ENCODE measurements at places on chromosomes 2 and 18.

GRCh38 chr18:12088096-12088495 is 5.5 kb upstream of the ANKRD62 start:
- no peak for DNase-seq

GRCh38 chr2:25328152-25329085 is 13.3 kb downstream of the DNMT3A start:
- DNase-seq: no peak

GRCh38 chr18:22504251-22505030 is 86.7 kb upstream of the CTAGE1 start:
- DNase-seq: no peak

GRCh38 chr2:217756375-217757107 is 246.3 kb downstream of the TNS1 start:
- DNase-seq: peak; percentile 53

GRCh38 chr18:68520406-68521075 is 194.4 kb downstream of the TMX3 start:
- DNase-seq: no peak

GRCh38 chr2:8612734-8613179 is 69.1 kb upstream of the ID2 start:
- DNase-seq: no peak

GRCh38 chr2:239110595-239111048 is 262.7 kb downstream of the TWIST2 start:
- no peak for DNase-seq

GRCh38 chr2:230335461-230335863 is 8.5 kb downstream of the SP140L start:
- no peak for DNase-seq

DNA sequence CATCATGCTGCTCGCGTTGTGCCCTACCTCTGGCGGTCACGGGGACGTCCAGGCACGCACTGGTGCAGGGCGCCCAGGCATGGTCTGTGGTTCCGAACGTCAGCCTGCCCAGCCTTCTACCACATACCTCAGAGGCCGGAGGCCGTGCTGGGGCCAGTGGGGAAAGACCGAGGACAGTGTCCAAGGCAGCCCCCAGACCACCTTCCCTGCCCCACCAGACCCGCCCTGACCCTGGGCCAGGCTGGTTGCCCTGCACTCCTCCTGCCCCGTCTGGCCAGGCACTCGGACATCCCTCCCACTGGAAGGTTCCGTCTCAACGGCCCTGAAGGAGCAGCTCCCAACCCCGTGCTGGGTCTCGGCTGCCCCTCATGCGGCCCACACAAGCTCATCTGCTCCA is 32.8 kb downstream of the SLC66A2 start:
- DNase-seq: no peak

- no peak for DNase-seq
These were observed 45.2 kb upstream of the SULT1C3 start for GRCh38 chr2:108194409-108195132.

- DNase-seq: peak; percentile 28
These were observed 9.3 kb upstream of the THADA start for GRCh38 chr2:43605079-43605655.

GRCh38 chr2:121476684-121477083 is 54.0 kb upstream of the RNU4ATAC start:
- no peak for DNase-seq

DNA sequence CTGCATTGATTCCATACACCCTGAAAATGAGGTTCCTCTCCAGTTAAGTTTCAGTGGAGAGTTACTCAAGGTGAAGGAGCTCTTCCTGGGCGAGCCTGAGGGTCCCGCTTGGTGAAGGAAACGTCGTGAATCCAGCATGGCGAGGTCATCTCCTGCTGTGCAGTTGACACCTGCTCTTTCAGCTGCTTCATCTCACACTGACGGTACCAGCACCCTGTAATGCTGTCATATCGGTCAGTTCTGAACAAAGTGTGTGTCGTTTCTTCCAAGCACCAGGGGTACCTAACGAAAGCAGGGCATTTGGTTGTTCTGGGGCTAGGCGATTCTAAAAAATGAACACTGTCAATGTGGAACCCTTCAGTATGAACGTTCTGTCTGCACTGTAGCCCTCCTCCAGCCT is 52.6 kb downstream of the ITGB1BP1 start:
- no peak for DNase-seq

- DNase-seq: no peak
These were observed 98.5 kb downstream of the ATAD2B start for GRCh38 chr2:23828256-23828980.

- DNase-seq: no peak
These were observed 14.4 kb downstream of the FBXO41 start for GRCh38 chr2:73269686-73270465.

- no peak for DNase-seq
These were observed 4.1 kb downstream of the XIRP2 start for GRCh38 chr2:166892397-166892796.

DNA sequence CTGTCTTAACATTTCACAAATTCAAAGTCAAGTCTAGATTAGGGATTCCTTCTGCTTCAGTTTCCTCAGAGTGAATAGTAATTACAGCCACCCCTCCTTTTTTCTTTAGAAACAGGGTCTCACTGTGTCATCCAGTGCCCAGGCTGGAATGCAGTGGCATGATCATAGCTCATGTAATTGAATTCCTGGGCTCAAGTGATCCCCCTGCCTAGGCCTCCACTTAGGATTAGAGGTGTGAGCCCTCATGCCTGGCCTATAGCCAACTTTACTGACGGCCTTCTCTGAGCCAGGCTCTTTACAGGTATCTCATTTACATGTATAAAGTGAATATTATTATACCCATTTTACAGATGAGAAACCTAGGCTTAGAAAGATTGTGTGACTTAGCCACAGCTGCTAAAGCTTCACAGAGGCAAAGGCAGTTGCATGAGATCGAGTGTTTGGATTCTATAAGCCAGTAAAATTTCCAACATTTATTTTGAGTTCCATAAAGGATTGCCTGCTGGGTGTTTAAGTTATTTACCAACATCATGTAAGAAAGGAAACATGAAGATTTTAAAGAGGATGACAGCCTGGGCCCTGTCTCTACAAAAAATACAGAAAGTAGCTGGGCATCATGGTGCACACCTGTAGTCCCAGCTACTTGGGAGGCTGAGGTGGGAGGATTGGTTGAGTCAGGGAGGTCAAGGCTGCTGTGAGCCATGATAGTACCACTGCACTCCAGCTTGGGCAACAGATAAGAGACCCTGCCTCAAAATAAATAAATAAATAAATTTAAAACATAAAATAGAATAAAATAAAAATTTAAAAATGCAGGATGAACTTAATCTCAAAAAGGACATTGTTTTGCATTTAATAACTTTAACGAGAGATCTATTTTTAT is 1.8 kb downstream of the ENOSF1 start:
- no peak for DNase-seq

DNA sequence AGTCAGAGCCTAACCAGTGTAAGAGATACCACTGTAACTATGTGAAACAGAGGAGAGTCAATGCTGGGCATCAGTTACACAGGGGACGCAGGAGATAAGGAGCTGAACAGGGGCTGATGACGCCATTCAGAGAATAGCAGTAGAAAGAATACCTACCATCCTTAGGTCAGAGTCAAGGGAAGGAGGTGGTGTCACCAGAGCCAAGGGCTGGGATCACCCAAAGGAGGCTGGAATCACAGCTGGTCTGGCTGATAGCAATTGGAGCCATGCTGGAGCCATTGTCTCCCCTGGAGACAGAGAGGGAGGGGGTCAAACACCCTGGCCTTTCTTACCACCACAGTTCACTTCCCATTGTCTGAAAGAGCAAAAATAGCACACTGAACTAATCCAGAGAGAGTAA is 37.3 kb upstream of the C18orf32 start:
- DNase-seq: no peak

DNA sequence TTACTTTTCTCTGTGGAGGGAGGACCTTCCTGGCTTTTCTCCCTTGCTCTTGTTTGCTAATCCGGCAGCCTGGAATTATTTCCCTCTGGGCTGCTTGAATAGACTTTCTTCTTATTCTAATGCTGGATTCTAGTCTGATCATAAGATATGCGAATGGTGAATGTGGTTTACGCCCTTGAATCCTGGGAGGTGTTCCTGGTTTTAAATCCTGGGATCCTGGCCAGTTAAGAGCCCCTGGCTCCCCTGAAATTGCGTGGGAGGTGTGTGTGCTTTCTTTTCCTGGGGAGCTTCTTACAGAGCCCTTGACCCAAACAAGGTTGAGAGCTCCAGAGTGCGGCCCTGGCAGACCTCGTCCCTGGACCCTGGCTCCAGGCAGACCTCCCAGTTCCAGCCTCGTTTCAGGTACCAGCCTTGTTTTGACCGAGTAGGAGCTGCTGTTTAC is 2.8 kb downstream of the SH3BP4 start:
- DNase-seq: no peak

DNA sequence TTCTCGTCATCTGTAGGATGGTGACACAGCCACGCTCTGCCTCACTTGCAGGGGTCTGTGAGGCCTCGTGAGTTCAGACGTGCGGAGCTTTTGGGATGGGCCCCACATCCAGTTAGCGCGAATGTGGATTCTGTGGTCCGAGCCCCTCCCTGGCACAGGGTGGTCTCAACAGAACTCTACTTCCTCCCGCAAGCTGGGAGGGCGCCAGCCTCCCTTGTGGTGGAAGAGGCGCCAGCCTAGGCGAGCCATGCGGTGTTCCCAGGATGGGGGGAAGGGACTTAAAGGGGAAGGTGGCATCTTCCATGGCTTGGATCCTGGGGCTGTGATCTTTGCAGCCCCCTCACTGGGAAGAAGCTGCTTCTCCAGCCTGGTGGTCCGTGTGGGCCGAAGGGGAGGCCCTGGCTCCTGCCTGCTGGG is 1.4 kb downstream of the SNORC start:
- DNase-seq: no peak

DNA sequence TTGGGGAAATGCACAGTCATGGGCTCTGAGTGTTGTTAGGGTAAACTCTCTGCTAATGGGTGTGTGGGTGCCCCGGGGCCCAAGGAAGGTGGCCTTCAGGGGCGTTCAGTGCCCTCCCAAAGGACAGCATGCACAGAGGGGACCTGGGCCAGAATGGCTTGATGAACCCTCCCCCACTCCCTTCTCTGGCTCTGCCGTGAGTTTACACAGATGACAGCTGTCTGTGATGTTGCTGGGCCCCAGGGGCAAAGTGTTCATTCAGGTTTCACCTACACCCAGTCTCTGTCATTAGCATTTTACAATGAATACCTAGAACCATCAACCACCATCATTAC is 3.2 kb downstream of the NPPC start:
- DNase-seq: no peak

DNA sequence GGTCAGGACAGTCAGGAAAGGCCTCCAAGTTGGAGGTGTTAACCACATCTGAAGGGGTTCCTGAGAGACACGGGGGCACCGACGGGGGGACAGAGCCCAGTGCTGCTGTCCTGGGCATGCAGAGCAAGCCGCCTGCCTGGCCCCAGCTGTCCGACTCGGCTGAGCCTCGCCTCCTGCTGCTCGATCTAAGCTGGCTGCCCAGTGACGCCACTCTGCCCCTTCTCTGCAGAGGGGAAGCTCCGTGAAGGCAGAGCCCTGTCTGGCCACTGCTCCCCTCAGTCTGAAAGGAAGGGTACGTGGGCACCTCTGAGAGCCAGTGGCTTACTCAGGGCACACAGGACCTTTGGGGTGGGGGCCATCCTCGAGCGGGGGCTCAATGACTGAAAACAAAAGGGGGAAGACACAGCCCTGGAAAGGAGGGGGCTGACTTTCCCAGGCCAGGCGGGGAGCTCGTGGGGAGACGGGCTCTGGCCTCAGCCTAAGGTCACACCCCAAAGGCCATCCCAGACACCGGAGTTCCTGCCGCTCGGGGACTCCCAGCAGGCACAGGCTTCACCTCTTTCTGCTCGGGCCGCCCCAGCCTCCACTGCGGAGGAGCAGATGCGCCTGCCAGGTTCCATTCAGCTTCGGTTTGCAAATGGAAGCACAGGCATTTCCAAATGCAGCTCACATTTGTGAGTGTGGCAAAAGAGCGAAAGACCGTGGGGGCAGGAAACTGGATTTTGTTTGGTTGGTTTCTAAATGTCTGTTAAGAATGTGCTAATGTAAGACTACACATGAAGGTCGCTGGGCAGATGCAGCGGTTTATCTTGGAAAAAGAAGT is 136.9 kb downstream of the HDAC4 start:
- DNase-seq: no peak
